ENCODE measurements at places on chromosomes 2 and 18.

DNA sequence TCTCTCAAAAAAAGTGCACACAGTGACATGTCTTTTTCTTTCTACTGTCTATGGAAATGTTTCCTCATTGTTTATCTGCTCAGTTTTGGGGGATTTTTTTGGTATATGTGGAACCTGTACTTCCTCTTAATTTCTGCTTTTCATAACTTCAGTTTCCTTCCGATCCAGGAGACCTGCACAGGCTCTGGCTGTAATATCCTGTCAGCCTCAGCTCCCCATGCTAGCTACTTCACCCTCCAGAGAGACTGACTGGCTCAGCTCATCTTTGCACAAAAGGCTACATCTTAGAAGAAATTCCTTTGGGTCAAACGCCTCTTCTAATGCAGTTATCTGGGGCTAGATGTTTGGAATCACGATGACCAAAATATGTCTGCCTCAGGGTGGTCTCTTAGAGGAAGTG lies 378.4 kb downstream of the RND3 start:
- DNase-seq = no peak

DNA sequence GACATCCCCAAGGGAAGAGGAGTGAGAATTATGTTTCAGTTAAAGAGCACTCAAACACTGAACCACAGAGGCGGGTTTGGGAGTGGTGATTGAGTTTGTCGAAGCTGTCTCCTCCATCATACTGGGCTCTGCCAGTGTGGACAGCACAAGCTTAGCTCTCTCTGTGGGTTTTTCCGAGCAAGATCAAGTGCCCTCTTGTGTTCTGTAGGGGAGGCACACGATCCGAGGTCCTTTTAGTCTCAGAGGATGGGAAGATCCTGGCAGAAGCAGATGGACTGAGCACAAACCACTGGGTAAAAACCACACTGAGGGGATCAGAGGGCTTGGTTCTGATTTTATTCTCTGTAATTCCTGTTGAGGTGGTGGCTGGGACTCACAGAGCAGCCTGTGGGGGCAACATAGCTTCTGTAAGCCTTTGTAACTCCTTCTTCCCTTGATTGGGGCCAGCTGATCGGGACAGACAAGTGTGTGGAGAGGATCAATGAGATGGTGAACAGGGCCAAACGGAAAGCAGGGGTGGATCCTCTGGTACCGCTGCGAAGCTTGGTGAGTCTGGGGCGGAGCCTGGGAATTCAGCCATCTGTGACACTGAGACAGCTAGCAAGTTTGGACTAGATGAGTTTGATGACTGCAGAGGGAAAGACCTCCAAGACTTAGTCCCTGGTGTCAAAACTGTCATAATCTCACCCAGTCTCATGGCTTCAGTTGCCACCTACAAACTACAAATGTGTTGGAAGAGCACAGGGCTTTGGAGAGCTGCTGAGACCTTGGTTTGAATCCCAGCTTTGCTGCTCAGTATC lies 2.0 kb downstream of the NAGK start:
- DNase-seq = peak; percentile 31

DNA sequence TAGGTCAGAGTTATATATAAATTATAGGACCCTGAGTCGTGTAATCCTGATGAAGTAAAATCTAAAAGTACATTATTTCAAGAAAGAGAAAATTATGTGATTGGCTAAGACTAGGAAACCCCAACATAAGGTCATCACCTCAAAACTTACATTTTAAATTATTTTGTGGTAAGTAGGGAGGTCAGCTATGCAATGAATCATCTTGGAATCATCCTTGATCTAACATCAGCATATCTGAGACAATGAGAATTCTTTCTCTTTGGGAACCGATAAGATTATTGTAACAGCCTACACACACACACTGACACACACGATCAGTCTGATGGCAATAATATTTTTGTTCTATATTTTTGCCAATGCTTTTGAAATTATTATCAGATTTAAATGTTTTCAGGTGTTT lies 904.8 kb upstream of the CHAC2 start:
- peak; percentile 9 for DNase-seq

DNA sequence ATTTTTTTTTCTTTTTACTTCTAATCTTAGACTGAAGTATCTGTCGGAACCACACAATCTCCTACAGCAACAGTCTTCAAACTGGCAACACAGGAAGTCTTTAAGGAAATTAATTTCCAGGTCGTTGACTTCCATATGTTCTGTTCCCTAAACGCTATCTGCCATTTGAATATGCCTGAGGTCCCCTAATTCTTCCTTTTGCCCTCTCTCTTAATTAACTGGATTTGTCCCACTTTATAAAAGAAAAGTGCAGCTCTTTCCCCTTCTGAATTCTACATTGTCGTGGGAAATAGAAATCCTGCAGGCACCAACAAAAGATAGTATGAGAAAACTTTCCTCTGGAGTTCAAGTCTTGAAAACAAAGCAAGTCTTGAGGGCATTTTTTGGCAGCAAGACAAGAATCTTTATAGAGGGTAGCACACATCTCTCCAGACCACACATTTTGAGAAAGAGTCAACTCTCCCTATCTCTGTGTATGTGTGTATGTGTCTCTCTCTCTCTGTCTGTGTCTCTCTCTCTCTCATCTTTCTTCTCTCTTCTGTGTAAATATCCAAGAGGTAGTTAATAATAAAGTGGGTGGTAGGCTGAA lies 879.8 kb downstream of the SOCS6 start:
- no peak for DNase-seq

GRCh38 chr2:96954011-96954846 lies 32.2 kb downstream of the FAM178B start:
- DNase-seq = no peak

- DNase-seq = no peak
These were observed 193.1 kb downstream of the ZBTB7C start for GRCh38 chr18:48215876-48216638.

GRCh38 chr2:8365331-8365910 lies 316.4 kb upstream of the ID2 start:
- DNase-seq = no peak

GRCh38 chr2:108986916-108987510 lies 2.0 kb downstream of the EDAR start:
- no peak for DNase-seq

- peak; percentile 46 for DNase-seq
These were observed 66.2 kb upstream of the SLC39A10 start for GRCh38 chr2:195590861-195591205.

- peak; percentile 1 for DNase-seq
These were observed 194.5 kb downstream of the DNER start for GRCh38 chr2:229519655-229520430.

- no peak for DNase-seq
These were observed 213.3 kb downstream of the FAM210A start for GRCh38 chr18:13513021-13513420.

GRCh38 chr2:67574230-67574629 lies 177.1 kb downstream of the ETAA1 start:
- peak; percentile 67 for DNase-seq

GRCh38 chr2:148292431-148292830 lies 271.5 kb downstream of the MBD5 start:
- no peak for DNase-seq

DNA sequence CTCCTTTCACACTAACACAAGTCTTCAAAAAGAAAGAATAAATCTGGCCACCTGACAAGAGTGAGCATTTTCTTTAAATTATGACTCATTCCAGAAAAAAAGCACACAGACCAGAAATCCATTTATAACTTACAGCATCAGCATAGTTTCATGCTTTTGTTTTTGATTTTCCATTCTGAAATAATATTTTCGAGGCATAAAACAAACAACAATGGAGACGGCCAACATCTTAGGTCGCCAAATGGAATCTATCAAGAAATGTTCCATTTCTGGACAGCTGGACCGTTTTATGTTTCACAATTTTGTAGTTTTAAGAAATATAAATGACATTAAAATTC lies 165.4 kb upstream of the ZFP36L2 start:
- no peak for DNase-seq

DNA sequence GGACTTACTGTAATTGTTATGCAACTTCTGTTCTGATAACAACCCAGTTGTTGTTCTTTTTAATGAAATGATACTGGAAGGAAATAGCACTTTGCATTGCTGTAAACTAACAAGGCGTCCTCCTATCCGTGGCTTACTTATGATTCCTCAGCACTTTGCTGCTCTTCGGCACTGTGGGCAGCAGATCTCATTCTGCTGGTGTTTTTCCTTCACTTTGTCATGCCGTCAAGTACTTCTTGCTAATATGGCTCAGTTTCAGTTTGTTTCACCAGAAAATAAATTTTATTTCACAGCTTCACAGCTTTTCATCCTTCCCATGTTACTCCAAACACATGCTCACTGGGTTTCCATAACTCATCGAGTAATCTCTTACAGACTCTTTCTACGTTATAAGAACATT lies 289.3 kb downstream of the MEIS1 start:
- DNase-seq = no peak

DNA sequence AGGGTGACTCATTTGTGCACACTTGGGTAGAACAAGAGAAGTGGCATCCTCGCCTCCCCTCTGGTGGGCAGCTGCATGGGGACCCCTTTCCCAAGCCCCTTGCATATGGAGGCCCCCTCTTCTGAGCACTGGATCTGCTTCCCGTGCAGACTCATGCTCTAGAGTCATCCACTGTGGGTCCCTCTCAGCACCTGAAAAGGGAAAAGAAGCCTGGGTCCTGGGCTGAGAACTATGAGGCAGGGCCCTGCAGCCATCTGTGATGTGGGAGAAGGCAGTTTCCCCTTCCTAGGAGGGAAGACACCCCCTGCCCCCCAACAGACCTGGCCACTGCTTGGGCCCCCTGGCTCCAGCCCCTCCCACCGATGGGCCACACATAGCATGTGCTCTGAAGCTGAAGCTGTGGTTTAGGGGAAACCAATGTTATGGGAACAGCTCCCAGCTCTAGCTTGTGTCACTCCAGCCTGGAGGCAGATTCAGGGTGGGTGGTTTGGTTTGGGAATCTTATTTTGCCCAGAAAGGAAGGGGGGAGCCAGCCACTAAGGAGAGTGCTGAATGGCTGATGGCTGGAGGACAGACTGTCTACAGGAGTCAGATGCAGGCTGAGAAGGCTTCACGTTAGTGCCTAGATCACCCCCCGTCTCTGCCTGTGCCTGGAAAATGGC lies 172.8 kb downstream of the GLI2 start:
- DNase-seq = no peak

DNA sequence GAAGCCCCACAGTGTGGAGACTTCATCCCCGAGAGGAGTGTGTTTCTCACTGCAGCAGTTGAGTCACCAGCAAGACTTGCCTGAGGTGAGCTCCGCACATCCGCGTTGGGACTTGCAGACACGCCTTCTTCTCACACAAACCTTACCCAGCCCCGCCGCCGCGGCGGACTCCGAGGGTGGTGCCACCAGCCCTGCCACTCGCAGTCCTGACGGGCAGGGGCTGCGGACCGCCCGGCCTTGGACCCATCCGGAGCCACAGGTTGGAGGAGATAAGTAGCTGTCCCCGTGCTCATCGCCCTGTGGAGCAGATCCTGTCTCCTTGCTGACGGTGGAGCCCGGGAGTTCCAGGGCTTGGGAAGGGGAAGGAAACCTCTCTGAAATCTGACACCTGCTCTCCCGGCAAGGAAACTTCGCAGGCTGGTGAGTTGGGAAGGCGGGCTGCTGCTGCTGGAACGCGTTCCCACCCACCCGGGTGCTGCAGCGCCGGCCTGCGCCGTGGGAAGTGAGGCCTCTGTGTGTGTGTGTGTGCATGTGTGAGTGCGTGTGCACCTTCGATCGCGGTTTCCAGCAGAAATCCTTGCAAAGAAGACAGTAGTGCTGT lies at the start of gene RAB27B:
TSS of gene RAB27B (plus strand) at position 197 of the 601 bp plus-strand sequence. CDS start 49,109 bp downstream, outside the sequence.
- peak; percentile 94 for DNase-seq

GRCh38 chr2:204533629-204534370 lies 11.5 kb upstream of the PARD3B start:
- peak; percentile 45 for DNase-seq

DNA sequence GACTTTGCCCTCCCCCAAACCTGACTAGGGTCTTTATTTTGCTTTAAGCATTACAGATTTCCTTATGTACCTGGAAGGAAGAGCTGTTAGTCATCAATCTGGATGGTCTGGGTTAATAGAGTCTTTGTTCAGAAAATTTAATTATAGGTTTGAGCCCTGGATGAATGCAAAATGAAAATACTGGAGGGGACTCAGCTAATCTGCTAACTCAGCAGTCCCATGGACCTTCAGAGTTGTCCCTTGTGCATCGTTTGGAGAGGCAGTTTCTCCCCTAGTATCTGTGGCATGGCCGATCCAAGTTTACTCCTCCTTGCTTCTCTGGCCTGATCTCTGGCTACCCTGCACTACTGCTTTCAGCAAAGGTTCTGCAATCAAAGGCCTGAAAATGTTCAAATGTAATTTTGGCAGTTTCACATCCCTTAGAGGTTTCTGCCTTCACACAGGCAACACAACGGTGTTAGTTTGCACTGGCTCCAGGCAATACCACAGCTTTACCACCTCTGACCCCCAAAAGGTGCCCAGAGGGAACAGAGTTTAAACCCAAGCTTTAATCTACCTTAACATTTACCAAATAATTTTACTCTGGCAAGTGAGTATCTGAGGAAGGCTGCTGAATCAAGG lies 134.3 kb downstream of the THADA start:
- DNase-seq = no peak

GRCh38 chr2:168607992-168608391 lies 151.9 kb downstream of the CERS6 start:
- peak; percentile 44 for DNase-seq

GRCh38 chr18:51069885-51070284 lies 39.9 kb downstream of the SMAD4 start:
- DNase-seq = no peak

DNA sequence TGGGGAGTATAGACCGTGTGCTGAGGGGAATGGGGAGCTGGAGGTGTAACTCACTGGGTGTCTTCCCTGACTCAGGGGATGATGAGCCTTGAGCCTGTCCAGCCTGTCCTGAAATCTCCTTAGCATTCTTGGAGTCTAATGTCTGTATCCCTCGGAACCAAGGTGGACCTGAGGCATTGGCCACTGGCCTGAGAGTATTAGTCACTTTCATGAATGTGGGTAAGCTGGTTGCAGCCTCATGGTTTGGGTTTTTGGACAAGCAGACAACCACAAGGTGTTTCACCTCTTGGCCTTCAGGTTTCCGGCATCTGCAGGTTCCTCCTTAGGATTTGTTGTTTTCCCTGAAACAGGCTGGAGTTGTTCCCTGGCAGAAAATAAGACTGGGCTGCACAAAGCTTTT lies 63.2 kb downstream of the PRKCE start:
- no peak for DNase-seq

- peak; percentile 29 for DNase-seq
These were observed 14.3 kb downstream of the C2orf76 start for GRCh38 chr2:119352357-119352756.

- no peak for DNase-seq
These were observed 14.8 kb upstream of the LGALSL start for GRCh38 chr2:64439194-64439593.

DNA sequence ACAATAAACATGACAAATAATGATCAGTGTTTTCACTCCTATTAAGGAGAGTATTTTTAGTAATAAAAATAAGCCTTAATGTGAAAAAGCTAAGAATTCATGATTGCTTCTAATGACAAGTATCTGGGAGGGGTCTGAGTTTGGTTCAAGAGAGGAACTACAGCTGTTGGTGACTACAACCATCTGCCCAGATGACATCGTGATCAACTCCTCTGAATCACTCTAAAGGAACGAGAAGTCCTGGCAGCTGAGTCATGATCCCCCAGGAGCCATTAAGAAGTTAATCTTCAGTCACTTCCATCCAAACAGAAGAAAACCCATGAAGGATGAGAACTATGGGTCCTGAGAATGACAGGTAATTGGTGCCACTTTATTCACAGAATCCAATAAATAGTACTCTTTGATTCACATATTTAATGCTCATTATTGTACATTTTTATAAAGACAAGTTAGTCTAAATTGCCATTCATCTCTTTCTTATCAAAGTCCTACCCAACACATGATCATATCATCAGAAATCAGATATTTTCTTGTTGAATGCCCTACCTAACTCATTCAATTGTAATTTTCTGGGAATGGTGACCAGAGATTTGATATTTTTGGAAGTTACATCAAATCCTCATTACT lies 6.8 kb downstream of the TFPI start:
- DNase-seq = peak; percentile 88

- DNase-seq = no peak
These were observed 311.6 kb upstream of the NRP2 start for GRCh38 chr2:205370726-205371125.

All from MCF 10A (cell line).